Stimulated activated CD4-positive, alpha-beta T cell treated with anti-CD3 and anti-CD28 coated beads, Interleukin-1b, Interleukin-23, amount 100 ng/mL, for 24 hours (primary cell): ENCODE measurements at places on chromosomes 16 and 17.

GRCh38 chr17:77212081-77212832 lies 71.5 kb downstream of the SEC14L1 start:
- DNase-seq = no peak

- no peak for DNase-seq
Measured at GRCh38 chr17:43330876-43331639, 67.7 kb upstream of the ARL4D start.

DNA sequence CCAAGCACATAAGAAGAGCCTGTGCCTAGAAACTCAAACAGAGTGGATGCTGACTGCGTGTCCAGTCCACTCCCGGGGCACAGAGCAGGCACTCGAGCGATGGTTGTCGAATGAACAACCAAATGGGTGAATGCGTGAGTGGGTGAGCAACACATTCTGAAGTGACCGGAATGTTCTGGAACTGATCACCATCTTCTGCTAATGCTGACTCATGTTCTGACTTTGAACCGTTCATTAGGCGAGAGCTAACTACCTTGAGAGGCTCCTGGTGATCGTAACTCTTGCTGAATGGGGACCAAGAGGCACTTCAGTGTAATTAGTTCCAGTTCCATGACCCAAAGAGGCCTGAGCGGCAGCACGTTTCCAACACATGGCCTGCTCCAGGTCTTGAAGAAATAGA lies 37.9 kb downstream of the IRF8 start:
- no peak for DNase-seq

- DNase-seq = no peak
Measured at GRCh38 chr17:12603566-12603965, 62.1 kb upstream of the MYOCD start.

GRCh38 chr16:56667581-56668571 lies at the start of gene MT1G:
Gene MT1G (minus strand): TSS chr16:56668065. CDS start chr16:56667993, 72 bp downstream.
- no peak for DNase-seq

- peak; percentile 21 for DNase-seq
Measured at GRCh38 chr17:19867079-19867328, 732 bp downstream of the ULK2 start.

- no peak for DNase-seq
Measured at GRCh38 chr17:11557727-11558452, 40.4 kb upstream of the DNAH9 start.
